ENCODE measurements at places on chromosomes 6 and 20.

DNA sequence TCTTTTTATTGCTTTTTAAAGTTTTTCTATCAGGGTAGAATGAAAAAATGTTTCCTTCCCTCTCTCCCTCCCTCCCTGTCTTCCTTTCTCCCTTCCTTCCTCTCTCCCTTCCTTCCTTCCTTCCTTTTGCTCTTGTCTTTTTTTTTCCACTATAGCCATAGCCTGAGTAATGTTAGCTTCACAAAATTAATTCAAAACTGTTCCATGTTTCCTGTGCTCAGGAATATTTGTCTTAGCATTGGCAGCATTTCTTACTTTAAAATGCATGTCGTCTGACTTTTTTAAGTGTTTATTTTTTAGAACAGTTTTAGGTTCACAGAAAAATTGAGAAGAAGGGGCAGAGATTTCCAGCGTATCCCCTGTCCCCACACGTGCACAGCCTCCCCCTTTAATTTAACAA is 730.8 kb upstream of the CITED2 start:
- DNase-seq = no peak

- no peak for DNase-seq
These were observed 240.4 kb upstream of the SULF2 start for GRCh38 chr20:48025661-48026060.

DNA sequence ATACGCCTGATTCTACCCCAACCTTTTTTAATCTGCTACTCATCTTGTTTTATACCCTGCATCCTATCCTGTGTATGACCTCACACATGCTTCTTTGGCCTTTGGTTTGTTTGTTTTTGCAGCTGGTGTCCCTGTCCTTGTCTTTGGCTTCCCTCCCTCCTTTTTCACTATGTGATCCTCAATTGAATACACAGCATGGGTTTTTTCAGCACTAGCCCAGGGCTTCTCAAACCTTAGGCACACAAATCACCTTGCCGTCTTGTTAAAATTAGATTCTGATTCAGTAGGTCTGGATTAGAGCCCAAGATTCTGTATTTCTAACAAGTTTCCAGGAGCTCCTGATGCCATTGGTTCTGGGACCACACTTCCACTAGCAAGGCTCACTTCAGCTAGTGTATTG is 321.5 kb upstream of the MAN1A1 start:
- DNase-seq = no peak

DNA sequence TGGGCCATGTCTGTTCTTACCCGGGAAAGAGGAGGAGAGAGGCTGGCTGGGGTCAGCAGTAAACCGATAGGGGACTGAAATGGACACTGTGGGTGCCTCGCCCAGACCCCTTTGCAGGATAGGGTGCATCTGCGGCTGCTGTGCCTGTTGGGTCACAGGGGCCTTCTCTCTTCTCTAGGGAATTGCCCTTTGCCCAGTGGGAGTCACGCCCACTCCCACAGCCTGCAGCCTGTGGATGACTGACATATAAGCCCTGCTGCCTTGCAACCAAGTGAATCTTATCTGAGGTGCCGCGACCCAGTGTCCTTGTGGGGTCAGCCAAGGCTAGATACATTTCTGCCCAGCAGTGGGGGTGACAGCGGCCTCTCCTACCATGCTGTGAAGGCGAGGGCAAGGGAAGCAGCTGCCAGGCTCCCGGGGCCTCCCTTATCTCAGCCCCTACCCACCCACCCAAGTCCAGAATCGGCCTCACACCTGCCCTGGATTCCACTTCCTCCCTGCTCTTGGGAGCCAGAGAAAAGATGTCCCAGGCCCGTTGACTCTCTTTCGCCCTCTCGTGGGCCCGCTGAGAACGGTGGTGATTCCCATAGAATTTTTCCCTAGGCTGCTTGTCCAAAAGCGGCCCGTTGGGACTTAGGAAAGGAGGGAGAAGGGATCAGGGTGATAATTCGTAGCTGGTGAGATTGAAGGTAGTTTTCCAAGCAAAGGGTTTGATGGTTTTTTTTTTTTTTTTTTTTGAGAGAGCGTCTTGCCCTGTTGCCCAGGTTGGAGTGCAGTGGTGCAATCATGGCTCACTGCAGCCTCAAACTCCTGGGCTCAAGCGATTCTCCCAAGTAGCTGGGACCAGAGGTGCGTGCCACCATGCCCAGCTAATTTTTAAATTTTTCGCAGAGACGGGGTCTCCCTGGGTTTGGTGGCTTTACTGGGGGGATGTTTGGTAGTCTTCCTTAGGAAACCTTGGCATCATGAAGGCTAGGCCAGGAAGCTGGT is 76.4 kb upstream of the RNF24 start:
- no peak for DNase-seq

DNA sequence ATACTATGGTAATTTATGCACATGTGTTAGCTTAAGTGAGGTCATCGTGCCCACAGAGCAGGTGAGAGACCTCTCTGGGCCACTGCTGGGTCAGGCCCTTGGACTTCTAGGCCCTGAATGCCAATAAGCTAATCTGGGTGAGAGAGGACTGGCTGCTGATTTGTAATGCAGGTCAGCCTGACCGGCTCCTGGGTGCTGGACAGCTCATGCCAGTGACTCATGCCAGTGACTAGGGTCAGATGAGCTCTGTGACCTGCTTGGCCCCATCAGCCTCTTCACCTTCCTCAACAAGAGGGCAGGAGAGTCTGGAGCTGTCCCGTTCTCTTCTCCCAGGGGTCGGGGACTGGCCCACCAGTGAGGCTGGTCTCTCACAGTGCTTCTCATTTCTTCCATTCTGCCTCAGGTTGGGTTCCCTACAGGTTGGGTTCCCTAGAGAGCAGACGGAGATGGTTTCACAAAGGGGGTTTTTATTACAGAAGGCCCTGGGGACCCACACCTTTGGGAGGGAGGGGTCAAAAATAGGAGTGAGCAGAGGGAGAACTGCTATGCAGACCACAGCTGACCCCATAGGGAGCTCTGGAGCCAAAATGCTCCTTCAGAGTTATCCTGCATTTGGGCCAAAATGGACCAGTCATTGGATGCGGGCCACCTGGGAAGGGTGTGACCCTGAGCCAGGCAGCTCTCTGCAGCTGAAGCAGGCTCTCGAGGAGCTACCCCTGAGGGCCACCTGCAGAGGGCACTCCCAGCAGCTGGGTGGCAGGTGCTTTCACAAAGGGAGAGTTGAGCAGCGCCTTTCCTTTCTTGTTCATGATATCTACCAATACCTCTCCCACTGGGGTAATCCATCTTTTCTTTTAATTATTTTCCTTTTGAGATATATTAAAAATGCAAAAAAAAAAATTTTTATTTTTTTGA is 2.2 kb upstream of the OXT start:
- DNase-seq = no peak

DNA sequence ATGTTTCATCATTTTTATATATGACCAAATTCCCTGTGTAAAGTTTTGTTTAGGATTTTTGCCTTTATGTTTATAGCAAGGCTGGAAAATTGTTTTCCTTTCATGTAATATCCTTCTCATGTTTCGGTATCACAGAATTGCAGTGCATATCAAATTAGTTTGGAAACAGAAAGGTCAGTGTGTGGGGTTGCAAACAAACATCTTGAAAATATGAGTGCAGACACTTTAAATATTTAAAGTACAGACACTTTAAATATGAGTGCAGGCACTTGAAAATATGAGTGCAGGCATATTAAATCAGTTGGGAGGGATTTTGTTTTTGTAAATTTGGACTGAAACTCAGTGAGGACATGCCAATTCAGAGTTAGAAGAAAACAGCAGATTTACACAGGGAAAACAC is 6.5 kb downstream of the SLPI start:
- DNase-seq = no peak

DNA sequence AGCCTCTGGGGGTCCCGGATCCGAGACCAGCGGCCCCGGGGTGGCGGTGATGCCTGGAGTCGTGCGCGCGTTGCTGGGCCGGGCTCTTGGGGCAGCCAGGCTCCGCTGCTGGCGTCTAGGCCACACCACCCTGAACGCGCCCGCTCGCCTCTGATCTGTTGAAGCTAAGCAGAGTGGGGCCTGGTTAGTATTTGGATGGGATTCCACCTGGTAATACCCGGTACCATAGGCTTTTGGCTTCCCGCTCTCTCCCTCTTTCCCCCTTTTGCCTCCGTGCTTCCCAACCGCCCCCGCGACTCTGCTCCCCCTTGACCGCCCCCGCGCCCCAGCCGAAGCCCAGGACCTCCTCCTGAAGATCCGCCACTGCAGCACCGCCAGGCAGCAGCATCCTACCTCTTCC is 1383.5 kb upstream of the DEFB115 start:
- DNase-seq = no peak

All from epithelial cell of prostate (primary cell).